ENCODE measurements at places on chromosomes 6 and 20.

DNA sequence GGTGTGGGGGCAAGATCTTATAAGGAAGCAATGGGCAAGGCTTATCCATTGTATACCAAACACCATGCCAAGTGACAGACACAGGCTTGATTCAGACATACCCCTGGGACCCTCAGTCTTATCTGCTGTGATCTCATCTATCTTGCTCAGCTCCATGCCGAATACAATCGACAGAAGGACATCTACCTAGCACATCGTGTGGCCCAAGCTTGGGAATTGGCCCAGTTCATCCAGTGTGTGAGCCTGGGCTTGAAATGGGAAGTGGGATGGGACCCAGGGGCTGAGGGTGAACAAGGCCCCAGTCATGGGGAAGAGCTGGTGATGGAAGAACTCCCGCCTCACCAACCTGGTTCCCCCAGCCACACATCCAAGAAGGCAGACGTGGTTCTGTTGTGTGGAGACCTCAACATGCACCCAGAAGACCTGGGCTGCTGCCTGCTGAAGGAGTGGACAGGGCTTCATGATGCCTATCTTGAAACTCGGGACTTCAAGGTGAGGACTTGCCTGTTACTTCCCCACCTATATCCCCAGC lies 1.9 kb downstream of the SMPD2 start:
- no peak for DNase-seq

GRCh38 chr6:56101141-56101553 lies 146.2 kb downstream of the COL21A1 start:
- peak; percentile 93 for DNase-seq

GRCh38 chr20:57647933-57648785 lies 27.9 kb upstream of the ZBP1 start:
- DNase-seq, result no peak

GRCh38 chr20:18615020-18615650 lies 27.3 kb downstream of the DTD1 start:
- DNase-seq, result no peak

DNA sequence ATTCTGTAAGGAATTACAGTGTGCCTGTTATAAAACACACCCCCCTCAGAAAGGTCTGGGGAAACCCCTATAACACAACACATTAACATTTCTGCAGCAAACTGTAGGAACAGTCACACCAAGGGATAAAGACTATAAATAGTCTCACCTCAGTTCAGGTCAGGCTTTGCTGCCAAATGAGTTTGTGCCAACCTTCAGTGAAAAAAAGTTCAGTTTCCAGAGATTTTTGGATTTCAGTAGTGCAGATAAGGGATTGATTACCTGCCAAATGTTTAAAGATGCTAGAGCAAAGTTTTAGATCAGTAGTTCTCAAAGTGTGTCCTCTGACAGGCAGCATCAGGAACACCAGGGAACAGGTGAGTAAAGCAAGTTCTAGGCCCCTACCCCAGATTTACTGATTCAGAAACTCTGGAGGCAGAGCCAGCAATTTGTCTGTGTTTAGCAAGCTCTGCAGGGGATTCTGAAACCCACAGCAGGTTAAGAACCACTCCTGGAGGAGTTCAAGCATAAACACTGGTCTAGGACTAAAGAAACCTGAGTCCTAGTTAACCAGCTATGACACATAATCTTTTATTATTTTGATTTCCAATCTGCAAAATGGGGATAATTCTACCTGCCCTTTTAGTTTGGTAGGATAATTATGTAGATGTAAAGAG lies 111.0 kb downstream of the RCAN2 start:
- no peak for DNase-seq

GRCh38 chr20:18224968-18225568 lies 63.3 kb upstream of the ZNF133 start:
- peak; percentile 72 for DNase-seq

- no peak for DNase-seq
Measured at GRCh38 chr6:79763301-79763700, 132.2 kb downstream of the SH3BGRL2 start.
